ENCODE measurements at places on chromosomes 12 and 14.

GRCh38 chr14:36394593-36394992 is 74.2 kb upstream of the MBIP start:
- DNase-seq: no peak

DNA sequence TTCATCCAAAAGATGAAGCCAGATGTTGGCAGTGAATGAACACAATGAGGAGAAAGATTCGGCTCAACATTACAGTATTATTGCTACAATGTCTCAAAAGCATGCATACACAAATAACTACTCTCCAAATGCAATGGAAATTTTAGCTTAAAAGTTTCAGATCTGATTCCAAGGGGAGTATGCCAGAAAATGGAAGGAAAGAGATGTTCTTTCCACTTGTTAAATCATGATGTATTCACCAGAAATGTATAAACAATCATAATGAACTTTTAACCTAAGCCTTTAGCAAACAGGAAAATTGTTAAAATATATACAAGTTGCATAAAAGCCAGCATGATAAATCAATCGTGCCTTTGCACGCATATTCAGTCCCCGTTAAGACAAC is 62.1 kb downstream of the SH2B3 start:
- no peak for DNase-seq

DNA sequence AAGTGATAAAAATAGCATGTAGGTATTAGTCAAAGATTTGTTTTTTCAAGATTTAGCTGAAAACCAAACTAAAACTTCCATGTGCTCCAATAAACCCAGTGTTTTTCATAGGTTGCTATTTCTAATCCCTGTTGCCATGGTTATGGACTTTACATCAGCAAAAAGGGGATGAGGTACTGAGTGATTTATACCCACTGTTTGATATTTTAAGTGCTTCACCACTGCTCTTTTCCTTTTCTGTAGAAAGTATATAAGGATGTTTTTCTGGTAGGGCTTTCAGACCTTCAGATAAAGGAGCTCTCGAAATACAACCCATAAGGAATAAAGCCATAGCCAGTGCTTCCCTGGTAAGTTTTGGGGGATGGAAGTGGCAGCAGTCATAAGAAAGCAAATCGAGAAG is at the start of gene OTOGL:
Gene OTOGL (plus strand): TSS at position 279 of the 400 bp plus-strand sequence. CDS start 109,895 bp downstream, outside the sequence.
- DNase-seq: no peak

DNA sequence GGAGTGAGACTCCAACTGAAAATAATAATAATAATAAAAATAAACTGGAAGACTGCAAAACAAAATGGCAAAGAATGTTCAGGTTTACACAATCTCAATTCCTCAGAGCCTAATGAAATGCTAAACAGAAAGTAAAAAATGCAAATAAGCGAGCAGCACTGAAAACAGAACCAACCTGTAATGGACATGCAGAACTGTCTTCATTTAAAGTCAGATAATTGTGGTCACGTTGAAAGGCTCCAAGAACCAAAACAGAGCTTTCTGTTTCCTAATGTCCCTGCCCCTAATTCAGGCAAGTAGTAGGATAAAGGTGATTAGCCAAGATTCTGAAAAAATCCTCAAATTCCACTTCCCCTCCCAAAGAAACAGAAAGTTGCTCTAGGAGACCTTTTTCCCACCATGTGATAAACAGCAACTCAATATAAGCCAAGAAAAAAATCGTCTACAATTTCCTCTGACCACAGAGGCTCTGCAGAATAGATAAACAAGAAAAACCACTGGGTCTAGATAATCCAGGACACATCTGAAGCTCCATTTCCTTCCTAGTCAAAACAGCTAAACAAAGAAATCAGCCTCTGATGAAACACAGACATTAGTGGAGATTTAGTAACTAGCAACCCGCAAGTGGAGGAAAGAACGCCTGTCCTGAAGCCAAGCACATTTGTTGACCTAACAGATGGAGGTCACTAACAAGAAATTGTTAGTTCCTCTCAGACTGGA is 3.0 kb downstream of the MIS18BP1 start:
- DNase-seq: no peak

GRCh38 chr14:97544571-97544970 is 747.4 kb downstream of the VRK1 start:
- DNase-seq: no peak

GRCh38 chr12:54891717-54892478 is 37.6 kb downstream of the MUCL1 start:
- no peak for DNase-seq

DNA sequence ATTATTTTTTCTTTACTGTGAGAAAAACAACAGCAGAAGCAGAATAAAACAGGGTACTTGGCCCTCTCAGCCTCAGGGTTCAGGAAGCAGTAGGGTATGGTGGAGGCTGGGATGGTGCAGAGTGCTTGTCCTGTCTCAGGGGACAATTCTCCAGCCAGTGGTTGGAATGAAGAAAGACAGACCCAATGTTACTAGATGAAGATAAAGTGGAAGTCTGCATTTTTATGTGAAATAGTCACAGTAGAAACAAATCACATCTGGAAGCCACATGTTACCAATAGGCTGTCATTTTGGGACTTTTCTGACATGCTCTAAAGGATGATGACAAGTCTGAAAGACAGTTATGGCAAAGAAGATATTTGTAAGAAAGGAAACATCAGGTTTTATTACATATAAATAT is 32.3 kb downstream of the PROX2 start:
- DNase-seq: no peak

DNA sequence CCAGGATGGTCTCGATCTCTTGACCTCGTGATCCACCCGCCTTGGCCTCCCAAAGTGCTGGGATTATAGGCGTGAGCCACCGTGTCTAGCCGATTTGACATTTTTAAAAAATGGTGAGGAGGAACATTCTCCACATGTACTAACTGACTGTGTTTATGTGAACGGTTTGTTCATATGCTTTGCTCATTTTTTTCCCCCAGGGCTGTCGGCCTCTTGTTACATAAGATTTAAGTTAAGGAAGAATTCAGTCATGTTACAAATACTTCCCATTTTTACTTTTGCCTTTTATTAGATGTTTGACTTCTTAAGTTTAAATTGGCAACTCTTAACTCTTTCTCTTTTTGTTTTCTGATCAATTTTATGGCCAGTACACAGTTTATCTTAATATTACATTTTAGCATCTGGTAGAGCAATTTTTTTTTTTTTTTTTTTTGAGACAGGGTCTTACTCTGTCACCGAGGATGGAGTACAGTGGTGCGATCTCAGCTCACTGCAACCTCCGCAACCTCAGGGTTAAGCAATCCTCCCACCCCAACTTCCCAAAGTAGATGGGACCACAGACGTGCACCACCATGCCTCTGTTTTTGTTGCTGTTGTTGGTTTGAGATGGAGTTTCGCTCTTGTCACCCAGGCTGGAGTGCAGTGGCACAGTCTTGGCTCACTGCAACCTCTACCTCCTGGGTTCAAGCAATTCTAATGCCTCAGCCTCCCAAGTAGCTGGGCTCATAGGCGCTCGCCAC is 9.6 kb downstream of the GNS start:
- DNase-seq: no peak

DNA sequence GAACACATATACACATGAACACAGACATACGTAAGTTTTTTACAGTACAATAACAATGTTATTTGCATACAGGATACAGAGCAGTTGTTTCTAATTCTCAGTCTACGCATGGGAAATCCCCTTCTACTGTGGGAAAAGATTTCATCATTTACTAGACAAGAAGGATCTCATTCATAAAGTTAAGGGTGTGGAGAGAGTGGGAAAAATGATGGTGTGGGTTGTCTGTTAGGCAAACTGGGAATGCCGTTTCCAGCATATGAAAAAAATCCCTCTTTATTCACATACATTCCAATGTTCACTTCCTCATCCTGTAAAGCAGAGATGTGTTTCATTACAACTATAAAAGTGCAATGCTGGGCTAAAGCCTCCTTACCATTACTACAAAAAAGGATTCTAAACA is 120.9 kb downstream of the SINHCAF start:
- DNase-seq: no peak

DNA sequence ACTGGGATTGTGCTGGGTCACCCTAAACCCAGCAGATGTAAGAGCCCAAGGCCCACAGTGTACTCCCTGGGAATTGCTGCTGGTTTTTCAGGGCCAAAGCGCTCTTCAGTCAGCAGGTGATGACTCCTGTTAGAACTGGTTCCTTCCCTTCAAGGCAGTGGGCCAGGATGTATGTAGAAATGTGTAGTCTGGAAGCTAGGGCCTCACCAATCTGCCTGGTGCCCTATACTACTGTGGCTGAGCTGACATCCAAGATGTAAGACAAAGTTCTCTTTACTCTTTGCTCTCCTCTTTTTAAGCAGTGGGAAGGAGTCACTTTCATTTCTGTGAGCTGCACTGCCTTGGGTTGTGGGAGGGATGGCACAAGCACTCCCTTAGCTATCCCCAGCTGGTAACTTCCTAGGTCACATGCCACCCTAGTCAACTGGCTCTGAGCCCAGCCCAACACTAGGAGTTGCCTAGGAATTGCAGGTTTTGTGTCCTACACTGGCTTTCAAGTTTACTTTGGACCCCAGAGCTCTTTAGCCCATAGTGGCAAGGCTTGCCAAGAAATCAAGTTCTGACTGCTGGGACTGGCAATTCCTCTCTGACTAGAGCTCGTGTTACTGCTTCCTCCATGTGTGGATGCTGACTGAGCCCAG is 249.2 kb downstream of the C12orf50 start:
- DNase-seq: no peak

DNA sequence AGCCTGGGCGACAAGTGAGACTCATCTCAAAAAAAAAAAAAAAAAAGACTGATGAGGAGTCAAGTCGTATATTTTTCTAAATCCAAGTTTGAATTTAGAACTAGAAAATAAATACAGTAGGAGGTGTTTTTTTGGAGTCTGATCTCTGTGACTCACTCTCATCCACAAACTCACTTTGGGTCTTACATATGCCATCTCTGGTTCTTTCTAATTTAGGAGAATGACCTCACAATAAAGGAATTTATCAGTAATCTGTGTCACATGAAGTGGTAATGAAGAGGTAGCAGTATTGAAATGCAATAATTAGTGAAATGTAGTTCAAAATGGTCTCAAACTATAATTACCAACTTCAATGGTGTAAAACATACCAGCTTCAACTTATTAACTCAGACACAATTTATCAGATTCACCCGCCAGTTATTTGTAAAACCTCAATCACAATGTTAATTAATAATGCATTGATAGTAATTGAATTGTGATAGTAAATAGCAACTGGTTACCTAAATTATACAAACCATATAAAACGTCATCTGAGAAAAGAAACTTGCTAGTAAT is 4.4 kb upstream of the CFL2 start:
- no peak for DNase-seq

GRCh38 chr12:490260-490659 is 30.5 kb downstream of the B4GALNT3 start:
- no peak for DNase-seq

- no peak for DNase-seq
Measured at GRCh38 chr12:130700492-130701401, 15.4 kb downstream of the RIMBP2 start.

GRCh38 chr12:47082796-47083621 is 3.2 kb upstream of the AMIGO2 start:
- no peak for DNase-seq

DNA sequence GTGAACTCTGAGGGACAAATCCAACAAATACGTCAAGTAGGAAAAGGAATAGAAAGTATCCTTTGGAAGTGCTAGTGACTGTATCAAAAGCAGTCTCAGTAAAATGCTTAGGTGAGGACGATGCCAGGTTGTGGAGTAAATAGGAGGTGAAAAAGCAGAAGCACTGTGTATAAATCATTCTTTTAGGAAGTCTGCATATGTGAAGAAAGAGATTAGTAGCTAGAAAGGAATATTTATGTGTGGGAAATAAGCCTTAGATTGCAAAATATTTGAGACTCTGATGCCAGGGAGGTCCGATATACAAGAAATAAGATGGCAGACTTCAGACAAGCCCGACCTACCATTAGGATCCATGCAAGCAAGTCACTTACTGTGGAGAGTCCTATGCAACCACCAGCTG is 7.9 kb downstream of the CEP128 start:
- no peak for DNase-seq

- no peak for DNase-seq
Measured at GRCh38 chr14:53368711-53369201, 215.6 kb upstream of the DDHD1 start.

GRCh38 chr12:71846322-71846940 is 6.9 kb downstream of the TBC1D15 start:
- DNase-seq: no peak

GRCh38 chr14:96690713-96691383 is 106.3 kb upstream of the VRK1 start:
- no peak for DNase-seq

DNA sequence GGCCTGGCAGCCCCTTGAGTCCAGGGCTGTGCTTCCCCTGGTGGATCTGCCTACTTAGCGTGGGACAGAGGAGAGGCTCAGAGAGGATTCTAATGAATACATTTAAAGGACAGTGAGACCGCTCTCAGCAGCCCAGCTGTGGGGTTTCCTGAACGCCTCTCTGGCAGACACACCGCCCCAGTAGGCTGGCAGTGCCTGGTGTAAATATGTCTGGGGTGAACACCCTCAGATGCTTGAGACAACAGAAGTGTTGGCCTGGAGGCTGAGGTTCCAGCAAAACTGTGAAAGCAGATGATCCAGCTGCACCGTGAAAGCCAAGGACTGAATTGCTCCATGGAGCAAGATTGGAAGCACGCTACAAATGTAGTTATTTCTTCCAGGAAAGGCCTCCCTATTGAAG is 55.1 kb downstream of the LRRC74A start:
- DNase-seq: no peak

GRCh38 chr14:20676072-20676471 is 8.3 kb upstream of the RNASE4 start:
- DNase-seq: no peak

DNA sequence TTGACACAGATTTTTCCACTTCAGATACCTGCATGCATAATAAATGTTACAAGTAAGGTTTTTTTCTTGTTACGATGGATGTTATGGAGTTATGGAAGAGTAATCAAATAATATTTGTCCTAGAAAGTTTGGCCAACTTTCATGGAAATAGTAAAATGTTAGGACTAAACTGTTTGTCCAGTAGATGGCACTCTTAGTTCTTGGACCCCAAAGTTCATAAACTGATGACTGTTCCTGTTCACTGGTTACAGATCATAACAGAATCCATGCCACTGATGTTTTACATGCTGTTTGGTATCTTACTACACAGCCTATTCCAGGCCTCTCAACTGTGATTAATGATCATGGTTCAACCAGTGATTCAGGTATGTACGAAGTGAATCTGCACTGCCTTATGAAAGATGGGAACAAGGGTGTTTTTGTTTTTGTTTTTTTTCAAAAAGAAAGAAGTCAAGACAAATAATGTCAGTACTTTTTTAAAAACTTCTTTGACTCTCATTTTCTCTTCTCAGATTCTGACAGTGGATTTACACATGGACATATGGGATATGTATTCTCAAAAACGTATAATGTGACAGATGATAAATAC is 48.8 kb upstream of the SLCO1C1 start:
- no peak for DNase-seq

GRCh38 chr12:52749827-52750226 is 27.3 kb downstream of the KRT76 start:
- DNase-seq: no peak

- no peak for DNase-seq
Measured at GRCh38 chr14:86723254-86723624, 1193.3 kb downstream of the FLRT2 start.

Measured in T follicular helper cell (primary cell).